Activated T-cell treated with anti-CD3 and anti-CD28 coated beads, Interleukin-2, amount 50 U/mL, for 4 hours (primary cell): ENCODE measurements at places on chromosomes 5 and 9.
A peak's percentile ranks its signal among the peaks of the same experiment; 100 is the strongest.

GRCh38 chr9:102569436-102569835 is 425.7 kb upstream of the CYLC2 start:
- no peak for DNase-seq

DNA sequence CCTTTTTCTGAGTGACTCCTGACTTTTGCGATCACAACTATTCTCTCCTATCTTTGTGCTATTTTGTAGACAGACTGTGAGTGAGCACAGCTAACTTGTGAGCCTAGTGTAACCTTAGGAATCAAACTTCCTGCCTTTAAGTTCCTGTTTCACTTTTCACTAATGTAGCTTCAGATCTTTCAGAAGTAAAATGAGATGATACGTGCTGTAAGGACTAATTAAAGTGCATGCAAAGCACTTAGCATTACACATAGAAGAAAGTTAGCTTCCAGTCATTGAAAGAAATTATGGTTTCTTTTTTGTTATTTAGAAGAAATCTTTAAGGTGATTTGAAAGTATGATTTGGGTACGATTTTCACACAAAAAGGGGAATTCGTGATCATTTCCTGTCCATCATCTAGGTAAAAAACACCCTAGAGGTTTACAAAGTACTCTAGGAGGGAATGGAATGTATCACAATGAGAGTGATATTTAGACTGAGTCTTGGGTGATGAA is 122.7 kb downstream of the ST8SIA4 start:
- no peak for DNase-seq

GRCh38 chr5:37146896-37147295 is 102.3 kb downstream of the CPLANE1 start:
- no peak for DNase-seq

- peak; percentile 24 for DNase-seq
Observed at GRCh38 chr5:133944263-133945185, 23.9 kb downstream of the C5orf15 start.
